ENCODE measurements at places on chromosomes 13 and 19.

DNA sequence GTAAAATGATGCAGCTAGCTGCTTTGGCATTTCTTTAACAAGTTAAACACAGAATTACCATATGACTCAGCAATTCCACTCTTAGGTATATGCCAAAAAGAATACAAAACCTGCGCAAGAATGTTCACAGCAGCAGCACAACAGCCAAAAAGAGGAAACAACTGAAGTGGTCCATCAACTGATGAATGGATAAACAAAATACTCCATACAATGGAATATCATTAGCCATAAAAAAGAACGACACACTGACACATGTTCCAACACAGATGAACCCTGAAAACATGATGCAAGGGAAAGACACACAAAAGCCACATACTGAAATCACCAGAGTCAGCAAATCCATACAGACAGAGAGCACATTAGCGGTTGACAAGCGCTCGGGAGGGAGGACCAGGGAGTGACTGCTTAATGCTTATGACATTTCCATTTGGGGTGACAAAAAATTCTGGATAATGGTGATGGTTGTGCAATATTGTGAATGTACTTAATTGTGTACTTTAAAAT lies 3.0 kb downstream of the PCID2 start:
- no peak for DNase-seq

GRCh38 chr13:109859216-109859835 lies 72.9 kb upstream of the IRS2 start:
- no peak for DNase-seq

DNA sequence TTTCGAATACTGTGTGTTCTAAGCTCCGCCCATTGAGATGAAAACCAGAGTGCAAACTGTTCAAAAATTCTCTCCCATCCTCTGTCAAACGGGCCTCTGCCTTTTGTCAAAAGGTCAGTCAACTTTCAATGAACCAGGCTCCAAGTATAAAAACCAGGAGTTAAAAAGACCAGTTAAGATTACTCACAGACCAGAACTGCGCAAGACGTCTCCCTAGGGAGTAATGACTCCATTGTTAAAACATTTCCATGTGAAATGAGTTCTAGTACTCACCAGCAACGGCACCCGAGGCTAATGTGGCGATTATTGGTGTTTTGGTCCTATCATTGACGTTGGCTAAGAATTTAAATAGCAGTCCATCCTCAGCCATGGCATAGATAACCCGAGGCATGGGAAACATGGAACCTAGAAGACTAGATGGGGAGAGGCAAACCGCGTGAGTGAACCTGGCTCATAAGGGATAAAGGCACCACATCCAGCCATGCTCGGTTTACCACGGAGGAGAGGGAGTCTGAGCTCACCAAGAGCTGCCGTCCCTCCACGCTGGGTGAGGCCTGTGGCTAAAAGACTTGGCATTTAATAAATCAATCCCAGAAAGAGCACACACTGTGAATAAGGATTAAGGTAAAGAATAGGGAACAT lies 73.3 kb downstream of the SLC7A1 start:
- no peak for DNase-seq

DNA sequence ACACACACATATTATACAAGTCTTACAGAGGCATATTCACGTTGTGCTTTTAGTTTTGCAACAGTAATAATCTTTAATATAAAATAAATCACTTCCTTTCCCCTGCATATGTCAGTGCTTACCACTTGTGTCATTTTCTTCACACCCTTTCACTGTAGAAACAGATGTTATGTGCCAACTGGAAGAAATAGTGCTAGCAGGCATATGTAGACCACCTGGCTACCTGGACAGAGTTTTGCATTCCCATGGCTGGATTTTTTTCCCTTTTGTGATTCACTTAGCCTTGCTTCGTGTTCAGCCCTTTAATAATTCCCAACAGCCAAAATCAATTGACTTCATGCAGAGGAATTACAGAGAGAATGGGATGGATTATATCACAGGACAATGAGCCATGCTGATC lies 399.1 kb upstream of the SPRY2 start:
- DNase-seq, result no peak

DNA sequence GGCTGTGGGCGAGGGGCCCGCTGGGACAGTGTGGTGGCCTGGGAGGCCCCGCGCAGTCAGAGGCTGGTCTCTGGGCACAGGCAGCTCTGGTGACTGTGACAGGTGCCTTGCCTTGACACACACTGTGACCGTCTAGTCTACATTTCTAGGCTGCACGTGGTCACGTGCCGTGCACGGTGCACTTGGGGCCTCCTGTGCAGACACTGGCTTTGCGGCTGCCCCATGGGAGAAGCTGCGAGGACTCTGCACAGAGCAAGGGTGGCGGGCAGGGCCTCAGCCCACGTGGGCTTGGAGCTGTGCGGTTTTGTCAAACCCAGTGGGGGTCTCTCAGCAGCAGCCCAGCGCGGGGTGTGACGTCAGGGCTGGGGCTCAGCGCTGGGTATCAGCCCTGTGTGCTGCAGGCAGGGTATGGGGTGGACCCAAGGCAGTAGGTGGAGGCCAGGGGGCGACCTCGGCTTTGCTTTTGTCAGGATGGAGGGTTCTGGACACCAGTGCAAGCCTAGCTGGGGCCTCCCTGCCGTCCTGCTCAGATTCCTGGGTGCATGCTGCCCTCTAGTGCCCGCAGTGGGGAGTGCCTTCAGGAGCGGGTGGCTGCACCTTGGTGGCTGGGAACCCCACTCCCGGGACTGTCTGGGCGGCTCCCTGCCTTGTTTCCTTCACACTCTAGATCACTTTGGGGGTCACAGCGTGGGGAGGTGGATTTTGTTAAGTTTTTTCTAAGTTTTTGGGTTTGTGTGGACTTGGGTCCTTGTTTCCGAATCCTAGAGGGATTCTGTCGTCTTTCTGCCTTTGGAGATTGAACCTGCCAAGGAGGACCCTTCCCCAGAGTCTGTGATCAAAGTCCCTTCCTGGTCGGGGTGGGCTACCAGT lies 62.6 kb downstream of the KDM4B start:
- DNase-seq, result peak; percentile 70

- DNase-seq, result no peak
These were observed 28.7 kb downstream of the STK24 start for GRCh38 chr13:98548230-98548629.

DNA sequence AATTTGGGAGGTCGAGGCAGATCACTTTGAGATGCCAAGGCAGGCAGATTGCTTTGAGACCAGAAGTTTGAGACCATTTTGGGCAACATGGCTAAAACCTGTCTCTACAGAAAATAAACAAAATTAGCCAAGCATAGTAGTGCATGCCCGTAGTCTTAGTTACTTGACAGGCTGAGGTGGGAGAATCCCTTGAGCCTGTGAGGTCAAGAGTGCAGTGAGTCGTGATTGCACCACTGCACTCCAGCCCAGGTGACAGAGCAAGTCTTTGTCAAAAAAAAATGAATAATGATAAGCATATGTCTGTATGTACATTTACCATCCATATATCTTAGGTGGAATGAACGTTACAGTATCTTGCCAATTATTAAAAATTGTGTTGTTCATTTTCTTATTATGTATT lies 2447.7 kb downstream of the PCDH9 start:
- no peak for DNase-seq

DNA sequence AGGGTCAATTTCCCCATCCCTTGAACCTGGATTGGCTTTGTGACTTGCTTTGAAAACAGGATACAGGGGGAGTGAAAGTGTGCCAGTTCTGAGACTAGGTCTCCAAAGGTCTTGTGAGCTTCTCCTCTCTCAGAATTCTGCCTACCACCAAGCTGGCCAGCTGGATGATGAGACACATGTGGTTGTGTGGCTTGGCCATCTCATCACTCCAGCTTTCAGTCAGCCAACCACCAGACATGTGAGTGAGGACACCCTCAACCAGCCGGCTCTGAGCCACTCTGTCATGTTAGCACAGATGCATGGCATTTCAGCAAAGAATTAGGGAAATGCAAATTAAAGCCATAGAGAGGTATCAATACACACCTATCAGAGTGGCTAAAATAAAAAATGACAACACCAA lies 29.5 kb downstream of the ENOX1 start:
- DNase-seq, result no peak

GRCh38 chr19:7287722-7288121 lies 6.5 kb downstream of the INSR start:
- DNase-seq, result no peak

GRCh38 chr19:46118136-46118535 lies 6.4 kb downstream of the IGFL3 start:
- no peak for DNase-seq

DNA sequence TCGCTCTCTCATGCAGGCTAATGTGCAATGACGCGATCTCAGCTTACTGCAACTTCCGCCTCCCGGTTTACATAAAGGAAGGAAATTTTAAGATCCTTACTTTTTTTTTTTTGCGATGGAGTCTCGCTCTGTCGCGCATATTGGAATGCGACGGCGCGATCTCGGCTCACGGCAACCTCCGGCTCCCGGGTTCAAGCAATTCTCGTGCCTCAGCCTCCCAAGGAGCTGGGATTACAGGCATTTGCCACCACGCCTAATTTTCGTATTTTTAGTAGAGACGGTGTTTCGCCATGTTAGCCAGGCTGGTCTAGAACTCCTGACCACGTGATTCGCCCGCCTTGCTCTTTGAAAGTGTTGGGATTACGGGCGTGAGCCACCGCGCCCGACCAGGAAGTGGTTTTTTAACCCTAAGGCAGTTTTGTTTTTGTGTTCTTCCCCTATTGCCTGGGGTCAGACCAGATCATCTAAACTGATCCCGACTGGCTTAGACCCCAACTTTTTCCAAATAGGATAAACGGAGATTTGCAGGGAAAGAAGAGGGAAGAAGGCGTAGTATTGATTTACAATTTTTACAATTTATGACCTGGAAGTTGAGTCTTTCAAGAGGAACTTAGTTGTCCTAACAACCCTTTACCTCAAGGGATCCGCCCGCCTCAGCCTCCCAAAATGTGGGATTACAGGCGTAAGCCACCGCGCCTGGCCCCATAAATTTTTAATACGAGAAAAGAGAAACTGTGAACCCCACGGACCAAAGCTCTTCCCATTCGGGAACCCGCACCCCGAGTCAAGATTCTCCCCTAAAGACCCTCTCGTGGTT lies 142.0 kb downstream of the ZNF737 start:
- DNase-seq, result no peak

- DNase-seq, result no peak
These were observed 44.5 kb downstream of the OLFM2 start for GRCh38 chr19:9891609-9892373.

- no peak for DNase-seq
These were observed 229.7 kb downstream of the KCTD12 start for GRCh38 chr13:76656500-76656899.

- DNase-seq, result no peak
These were observed at the start of gene C13orf46 for GRCh38 chr13:113973218-113974164. Gene C13orf46 (minus strand): TSS chr13:113974076. CDS start chr13:113973997, 79 bp downstream.

GRCh38 chr13:108113407-108113806 lies 101.9 kb downstream of the LIG4 start:
- no peak for DNase-seq

GRCh38 chr19:49324801-49325576 lies at the start of gene SLC6A16:
Gene SLC6A16 (minus strand): TSS chr19:49325191. CDS start chr19:49311347, 13,844 bp downstream.
- DNase-seq, result no peak

DNA sequence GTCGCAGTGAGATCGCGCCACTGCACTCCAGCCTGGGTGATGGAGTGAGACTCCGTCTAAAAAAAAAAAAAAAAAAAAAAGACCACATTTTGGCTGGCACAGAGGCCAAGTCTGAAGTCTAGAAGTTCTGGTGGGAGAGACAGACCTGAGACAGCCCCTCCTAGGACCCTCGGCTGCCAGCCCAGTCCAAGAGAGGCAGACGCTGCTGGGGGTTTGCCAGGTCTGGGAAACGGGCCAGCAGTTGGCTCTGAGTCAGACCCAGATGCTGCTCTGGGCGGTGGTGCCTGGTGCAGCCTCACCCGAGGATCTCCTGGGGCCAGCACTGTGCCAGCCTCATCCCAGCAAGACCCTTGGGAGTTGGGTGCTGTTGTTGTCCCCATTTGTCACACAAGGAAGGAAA lies 5.8 kb downstream of the FCHO1 start:
- peak; percentile 63 for DNase-seq

DNA sequence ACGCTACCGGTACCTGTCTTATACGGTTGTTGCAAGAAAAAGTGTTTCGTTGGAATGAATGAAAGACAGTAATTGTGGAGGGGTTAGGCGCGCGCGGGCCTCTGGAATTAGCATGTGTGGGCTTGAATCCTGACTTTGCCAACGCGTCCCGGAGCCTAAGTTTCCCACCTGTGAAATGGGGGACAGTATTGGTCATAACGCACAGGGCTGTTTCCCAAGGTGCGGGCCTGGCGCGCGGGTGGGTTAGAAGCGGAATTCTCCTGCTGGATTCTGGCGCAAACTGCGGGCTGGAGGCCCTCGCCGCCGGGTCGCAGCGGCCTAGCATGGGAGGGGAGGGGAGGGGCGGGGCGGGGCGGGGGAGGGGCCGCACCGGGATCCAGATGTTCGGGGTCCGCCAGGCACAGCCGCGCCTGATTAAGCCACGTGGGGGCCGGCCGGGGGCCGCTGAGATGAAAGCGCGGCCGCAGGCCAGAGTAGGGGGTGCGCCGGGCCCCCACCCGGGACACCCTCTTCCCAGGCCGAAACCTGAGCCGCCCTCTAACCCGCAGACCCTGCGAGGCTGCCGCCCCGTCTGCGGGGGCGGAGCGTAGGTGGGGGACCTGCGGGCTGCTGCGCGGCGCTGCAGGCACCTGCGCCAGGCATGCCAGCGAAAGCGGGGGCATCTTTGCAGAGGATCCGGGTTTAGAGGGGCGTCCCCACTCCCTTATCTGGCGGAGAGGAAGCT lies 1.2 kb upstream of the TMEM59L start:
- peak; percentile 41 for DNase-seq

GRCh38 chr19:34932494-34932893 lies 5.8 kb downstream of the ZNF30 start:
- DNase-seq, result no peak

GRCh38 chr13:90055760-90056159 lies 1291.7 kb upstream of the MIR17HG start:
- no peak for DNase-seq

DNA sequence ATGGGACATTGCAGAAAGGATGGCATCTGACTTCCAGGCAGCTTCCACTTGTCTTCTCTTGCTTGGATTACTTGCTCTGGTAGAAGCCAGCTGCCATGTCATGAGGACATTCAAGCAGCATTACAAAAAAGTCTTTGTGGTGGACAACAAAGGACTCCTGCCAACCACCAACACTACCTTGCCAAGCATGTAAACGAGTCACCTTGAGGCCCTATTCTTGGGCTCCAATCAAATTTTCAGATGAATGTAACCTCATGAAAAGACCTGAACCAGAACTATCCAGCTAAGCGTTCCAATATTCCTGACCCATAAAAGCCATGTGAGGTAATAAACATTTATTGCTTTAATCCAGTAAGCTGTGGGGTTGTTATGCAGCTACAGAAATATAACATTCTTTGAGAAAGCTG lies 12.5 kb downstream of the PROSER1 start:
- no peak for DNase-seq

GRCh38 chr19:485583-486236 lies 10.6 kb upstream of the MADCAM1 start:
- DNase-seq, result peak; percentile 56

GRCh38 chr13:50529154-50529882 lies 314.2 kb downstream of the DLEU7 start:
- peak; percentile 47 for DNase-seq

All from DMS79 treated with DMSO at 0.1 percent for 48 hours (cell line).